ENCODE measurements at places on chromosomes 12 and 14. TPM values are rescaled to one million over a fixed set of nuclear protein-coding genes. Genes with fewer than 3 reads are reported as not detected.

Gene SMAGP
- 9.7 TPM for total RNA-seq

Gene DENR
- total RNA-seq, result 23.5 TPM

Gene HRK
- total RNA-seq, result not detected

Gene NXPH4
- total RNA-seq, result 17.6 TPM

Gene CELA1
- total RNA-seq, result not detected

Gene RNASE3
- not detected for total RNA-seq

Gene NFE2
- total RNA-seq, result not detected
